ENCODE measurements at places on chromosomes 6 and 20.

- no peak for DNase-seq
These were observed 103.5 kb downstream of the SCP2D1 start for GRCh38 chr20:18916886-18917750.

DNA sequence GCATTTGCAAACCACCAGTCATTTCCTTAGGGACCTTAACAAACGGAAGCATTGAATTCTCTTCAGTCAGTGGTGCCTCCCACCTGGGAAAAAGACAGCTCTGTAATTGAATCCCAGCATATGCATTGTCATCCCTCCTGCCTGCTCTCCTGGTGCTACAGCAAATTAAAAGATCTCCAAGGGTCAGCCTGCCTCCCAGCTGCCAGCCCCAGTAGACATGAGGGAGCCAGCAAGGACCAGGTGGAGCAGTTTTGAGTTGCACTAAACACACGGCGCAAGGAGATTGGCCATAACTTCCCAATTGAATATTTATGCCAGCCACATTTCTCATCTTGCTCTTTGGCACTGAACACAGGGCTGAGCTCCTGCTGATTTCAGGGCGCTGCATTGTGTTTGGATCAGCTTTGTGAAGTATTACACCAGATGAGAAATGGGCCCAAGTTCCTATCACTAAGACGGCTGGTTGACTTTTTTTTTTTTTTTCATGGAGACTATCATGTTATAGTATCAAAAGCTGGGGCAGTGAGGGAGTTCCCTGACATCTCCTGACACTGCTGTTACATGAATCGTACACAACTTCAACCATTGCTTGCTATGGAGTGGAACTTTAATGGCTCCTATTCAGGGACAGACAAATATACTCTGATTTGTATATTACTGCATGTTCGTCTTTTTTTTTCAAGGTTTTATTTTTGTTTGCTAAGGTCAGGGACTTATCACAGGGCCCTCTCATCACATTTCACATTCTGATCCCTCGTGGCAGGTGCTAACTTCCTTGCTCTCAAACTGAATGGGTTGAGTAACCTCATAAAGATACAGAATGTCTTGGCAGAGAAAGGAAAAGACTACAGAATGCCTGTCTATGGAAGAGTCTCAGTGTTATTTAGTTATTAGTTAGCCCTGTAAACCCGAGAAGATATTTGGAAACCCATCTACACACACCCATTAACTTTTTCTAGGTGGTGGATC is 191.1 kb downstream of the EYA4 start:
- no peak for DNase-seq

DNA sequence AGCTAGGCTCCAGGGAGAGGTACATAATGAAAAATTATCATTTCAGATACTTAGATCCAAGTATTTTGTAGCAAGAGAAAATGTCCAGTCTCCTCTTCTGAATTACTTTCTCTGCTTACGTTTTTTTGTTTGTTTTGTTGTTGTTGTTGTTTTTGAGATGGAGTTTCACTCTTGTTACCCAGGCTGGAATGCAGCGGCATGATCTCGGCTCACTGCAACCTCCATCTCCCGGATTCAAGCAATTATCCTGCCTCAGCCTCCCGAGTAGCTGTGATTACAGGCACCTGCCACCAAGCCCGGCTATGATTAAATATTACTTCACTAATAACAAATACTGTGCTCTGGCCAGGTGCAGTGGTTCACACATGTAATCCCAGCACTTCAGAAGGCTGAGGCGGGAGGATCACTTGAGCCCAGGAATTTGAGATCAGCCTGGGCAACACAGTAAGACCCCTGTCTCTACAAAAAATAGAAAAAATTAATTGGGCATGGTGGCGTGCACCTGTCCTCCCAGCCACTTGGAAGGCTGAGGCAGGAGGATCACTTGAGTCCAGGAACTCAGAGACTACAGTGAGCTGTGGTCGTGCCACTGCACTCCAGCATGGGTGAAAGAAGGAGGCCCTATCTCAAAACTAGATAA is 155.0 kb upstream of the JARID2 start:
- DNase-seq: no peak

- no peak for DNase-seq
These were observed 4.8 kb downstream of the EPB41L2 start for GRCh38 chr6:131058236-131058635.

- no peak for DNase-seq
These were observed 133.1 kb downstream of the LY86 start for GRCh38 chr6:6721606-6722005.

DNA sequence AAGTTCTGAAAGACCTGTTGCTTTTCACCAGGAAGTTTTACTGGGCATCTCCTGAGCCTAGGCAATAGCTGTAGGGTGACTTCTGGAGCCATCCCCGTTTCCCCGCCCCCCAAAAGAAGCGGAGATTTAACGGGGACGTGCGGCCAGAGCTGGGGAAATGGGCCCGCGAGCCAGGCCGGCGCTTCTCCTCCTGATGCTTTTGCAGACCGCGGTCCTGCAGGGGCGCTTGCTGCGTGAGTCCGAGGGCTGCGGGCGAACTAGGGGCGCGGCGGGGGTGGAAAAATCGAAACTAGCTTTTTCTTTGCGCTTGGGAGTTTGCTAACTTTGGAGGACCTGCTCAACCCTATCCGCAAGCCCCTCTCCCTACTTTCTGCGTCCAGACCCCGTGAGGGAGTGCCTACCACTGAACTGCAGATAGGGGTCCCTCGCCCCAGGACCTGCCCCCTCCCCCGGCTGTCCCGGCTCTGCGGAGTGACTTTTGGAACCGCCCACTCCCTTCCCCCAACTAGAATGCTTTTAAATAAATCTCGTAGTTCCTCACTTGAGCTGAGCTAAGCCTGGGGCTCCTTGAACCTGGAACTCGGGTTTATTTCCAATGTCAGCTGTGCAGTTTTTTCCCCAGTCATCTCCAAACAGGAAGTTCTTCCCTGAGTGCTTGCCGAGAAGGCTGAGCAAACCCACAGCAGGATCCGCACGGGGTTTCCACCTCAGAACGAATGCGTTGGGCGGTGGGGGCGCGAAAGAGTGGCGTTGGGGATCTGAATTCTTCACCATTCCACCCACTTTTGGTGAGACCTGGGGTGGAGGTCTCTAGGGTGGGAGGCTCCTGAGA is at the start of gene HFE:
TSS of gene HFE (plus strand) at position 146 of the 832 bp plus-strand sequence. CDS start at position 158, 12 bp downstream.
- DNase-seq: no peak
